ENCODE measurements at places on chromosomes 3 and 15.

GRCh38 chr3:16064642-16065414, 109.7 kb upstream of the GALNT15 start:
- DNase-seq = no peak

DNA sequence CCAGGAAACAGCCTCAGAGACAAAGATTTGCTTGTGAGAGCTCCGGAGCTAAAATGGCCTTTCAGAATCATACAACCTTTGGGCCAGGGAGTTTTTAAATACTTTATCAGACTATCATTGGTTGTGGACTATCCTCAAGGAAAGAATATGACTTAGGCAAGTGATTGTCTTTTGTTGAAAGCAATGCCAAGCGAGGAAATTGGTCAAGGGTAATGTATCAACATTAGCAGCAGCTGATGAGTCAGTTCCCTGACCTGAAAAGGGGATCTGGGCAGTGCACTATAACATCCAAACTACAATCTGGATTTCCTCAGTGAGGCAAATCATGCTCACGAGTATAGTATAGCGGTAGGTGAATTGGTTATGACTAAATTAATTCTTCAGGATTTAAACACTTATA, 303.6 kb downstream of the LSAMP start:
- no peak for DNase-seq

GRCh38 chr3:143120716-143121240, 1.2 kb downstream of the CHST2 start:
- DNase-seq = no peak

DNA sequence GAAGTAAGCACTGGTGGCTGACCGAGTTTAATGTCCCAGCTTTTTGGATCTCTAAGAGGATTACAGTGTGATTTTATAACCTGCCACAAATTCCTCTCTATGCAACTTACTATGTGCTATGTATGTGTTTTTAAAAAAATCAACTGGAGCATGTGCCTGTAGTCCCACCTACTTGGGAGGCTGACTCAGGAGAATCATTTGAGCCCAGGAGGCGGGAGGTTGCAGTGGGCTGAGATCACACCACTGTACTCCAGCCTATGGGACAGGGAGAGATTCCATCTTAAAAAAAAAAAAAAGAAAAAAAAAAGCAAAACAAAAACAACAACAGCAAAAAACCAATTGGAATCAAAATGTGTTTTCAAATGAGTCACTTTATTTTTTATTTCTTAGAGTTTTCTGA, 29.6 kb downstream of the DUT start:
- no peak for DNase-seq

DNA sequence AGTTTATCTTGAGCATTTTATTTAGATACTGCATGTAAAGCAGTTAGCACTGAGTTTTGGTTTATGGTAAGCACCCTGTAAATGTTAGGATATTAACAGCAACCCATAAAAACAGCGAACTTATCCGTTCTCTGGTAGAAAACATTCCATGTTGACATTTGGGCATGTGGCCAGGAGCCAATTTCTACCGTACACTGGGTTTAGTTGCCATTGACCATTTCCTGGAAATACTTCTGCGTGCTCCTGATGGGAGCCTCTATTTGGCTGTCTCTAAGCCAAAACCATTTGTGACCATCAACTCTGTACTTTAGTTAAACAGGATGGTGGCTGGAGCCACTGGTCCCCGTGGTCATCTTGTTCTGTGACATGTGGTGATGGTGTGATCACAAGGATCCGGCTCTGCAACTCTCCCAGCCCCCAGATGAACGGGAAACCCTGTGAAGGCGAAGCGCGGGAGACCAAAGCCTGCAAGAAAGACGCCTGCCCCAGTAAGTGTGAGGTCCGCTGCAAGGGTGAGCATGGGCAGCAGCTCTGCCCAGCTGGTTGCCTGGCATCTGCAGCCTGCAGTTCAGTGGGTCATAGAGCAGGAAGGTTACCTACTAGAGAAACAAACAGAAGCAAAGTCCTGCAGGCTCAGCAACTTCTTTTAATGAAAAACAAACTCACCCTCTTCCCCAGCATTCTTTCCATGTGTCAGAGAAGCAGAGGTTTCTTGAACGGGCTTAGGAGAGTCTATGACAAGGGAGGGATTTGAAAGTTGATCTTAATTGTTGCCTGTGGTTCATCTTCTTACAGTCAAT, 7.1 kb downstream of the THBS1 start:
- no peak for DNase-seq

DNA sequence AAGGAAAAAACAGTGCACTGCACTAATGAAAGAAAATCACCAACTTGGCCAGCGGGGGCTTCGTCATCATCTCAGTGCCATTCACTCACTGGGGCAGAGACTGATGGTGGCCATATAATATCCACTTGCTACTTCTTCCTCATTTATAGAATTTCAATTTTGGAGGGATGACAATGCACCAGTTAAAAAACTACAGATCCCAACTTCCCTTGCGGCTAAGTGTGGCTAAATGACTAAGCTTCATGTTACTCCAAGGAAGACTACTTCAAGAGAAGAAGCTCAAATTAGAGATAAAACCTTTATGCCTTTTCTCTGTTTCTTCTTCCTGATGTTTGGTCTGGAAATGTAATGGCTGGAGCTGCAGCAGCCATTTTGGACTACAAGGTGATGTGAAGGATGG, 38.8 kb downstream of the NGLY1 start:
- no peak for DNase-seq

- no peak for DNase-seq
Observed at GRCh38 chr3:44132061-44132460, 109.6 kb upstream of the TOPAZ1 start.

DNA sequence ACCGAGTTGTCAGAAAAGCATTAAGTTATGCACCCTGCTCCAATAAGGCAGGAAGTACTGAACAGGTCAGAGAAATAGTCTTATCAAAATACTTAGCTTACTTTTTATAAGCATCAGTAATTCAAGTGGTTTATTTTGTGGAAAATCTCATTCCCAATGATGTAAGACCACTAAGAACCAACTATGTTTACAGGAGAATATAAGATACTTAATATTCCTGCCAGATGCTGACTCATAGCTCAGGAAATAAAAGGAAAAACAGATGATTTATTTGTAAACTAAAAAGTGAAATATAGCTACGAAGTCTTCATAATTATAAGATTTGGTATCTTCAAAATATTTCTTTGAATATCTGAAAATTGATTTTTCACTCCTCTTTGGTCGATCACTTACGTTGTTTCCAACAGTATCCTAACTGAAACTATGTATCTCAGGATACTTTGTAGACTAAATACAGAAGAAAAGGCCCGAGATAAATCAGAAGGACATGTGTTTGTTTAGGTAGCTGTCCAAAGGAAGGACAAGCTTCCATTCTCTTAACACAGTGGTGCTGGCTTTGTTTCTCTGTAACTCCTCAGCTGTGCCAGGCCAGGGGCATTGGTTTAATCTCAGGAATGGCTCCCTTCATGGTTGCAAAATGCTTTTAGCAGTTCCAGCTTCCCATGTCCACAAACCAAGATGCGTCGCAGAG, 295.8 kb downstream of the GBE1 start:
- DNase-seq = no peak

GRCh38 chr15:90160781-90161727, 40.1 kb upstream of the SEMA4B start:
- no peak for DNase-seq

DNA sequence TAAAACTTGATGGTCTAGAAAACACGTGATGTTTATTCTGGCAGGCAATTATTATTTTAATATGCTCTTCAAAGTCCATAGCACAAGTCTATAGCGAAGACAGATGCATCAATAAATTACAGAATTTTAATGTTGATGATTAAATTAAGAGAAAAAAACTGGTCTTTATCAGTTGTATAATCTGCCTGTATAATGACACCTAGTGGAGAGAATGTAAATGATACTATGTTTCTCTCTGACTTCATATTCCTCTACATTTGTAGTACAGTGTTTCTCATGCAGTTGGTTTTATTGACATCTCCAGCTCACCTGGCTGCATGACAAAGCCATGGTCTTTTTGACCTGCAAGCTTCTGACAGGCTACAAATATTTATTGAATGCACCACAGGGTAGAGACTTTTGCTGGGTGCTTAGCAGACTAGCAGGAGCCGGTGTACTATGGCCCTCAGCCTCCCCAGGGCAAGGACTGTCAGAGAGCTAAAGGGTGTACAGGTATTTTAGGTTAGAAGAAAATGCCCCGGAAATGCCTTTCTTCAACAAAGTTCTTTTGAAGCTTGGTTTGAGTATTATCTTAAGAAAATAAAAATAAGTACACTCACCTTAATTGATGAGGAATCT, 289.9 kb downstream of the GAP43 start:
- DNase-seq = no peak

- DNase-seq = no peak
Observed at GRCh38 chr3:48425281-48425812, 4.5 kb downstream of the PLXNB1 start.

GRCh38 chr3:179100652-179101051, 29.0 kb upstream of the ZMAT3 start:
- DNase-seq = no peak

- no peak for DNase-seq
Observed at GRCh38 chr15:40921949-40922607, 7.1 kb upstream of the DLL4 start.

DNA sequence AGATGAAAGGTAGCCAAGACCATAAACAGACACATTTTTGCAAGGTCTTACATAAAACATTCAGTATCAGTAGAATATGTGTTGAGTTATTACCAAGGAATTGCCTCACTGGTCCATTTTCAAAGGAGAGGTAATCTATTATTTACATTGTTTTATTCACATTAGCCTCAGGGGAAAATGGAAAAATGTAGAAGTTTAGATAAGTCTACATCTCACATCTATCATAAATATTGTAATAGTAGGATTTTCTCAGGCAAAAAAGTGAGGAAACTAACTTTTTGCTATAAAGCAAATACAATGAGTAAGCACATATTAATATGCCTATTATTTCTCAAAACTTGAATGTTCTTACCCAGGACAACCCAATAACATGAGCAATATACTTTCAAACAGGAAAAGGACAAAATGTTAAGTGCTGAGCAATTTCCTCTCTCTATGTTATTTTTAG, 184.6 kb upstream of the AGTR1 start:
- no peak for DNase-seq

DNA sequence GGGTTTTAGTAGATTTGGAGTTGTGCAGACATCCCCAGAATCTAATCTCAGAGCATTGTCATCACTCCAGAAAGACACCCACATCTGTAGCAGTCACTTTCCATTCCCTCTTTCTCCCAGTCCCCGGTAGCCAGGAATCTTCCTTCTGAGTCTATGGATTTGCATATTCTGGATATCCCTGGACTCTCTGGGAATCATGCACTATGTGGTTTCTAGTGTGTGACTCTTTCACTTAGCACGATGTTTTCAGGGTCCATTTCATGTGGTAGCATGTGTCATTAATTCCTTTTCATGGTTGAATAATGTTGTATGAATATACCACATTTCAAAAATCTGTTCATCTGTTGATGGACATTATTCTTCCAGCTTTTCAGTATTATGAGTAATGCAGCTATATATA, 29.3 kb downstream of the FBLN2 start:
- DNase-seq = no peak

DNA sequence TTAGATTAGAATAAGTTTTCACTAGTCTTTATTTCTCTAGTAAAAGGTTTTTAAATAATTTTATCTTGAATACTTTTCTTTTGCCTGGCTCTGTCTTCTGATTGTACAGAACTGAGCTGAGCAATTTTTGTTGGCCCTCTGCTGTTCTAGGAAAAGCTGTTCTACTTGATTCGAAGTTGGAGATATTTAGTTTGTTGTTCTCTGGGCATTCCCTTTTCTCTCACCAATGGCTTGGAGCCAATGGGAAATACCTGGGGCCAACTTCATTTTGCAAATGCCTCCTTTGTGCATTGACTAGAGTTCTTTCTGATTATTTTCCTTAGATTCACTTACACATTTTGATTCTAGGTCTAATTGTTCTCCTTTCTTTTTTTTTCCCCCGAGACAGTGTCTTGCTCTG, 16.5 kb downstream of the ABHD5 start:
- DNase-seq = no peak

GRCh38 chr3:40417845-40418543, 31.0 kb downstream of the ENTPD3 start:
- no peak for DNase-seq

DNA sequence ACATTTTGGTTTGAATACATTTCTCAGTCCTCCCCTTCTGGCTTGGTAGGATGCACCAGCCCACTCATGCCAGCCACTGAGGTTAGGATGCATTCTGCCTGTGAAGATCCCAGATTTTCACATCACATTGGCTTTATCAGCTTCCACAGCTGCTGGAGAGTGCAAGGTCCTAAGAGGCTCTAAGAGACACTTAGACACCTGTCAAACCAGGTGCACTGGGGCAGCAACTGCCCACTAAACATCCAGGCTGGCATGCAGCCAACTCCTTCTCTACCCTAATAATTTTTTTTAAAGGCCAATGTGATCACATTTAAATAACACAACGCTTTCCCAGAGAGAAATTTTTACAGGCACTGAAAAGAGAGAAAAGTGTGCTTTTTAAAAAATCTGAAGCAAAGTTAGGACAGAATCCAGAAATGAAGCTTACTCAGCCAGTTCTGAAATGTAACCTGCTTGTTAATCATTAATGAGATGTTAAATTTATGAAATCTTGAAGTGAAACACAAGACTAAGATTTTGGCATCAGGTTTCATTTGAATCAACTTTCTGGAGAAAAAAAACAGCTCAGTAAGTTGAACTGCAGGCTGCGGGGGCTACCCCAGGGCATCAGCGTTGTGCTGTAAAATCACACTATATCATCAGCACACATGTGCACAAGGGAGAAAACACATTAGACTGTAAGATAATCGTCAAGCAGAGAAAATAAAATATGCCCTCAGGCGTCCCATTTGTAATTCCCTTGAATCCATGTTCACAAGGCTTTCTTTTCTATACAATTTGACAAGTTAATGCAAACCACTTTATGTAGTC, 312.9 kb downstream of the ZBBX start:
- DNase-seq = no peak

GRCh38 chr15:50341616-50342136, 13.3 kb downstream of the GABPB1 start:
- DNase-seq = no peak

- no peak for DNase-seq
Observed at GRCh38 chr3:46989146-46989810, 9.8 kb downstream of the NBEAL2 start.

DNA sequence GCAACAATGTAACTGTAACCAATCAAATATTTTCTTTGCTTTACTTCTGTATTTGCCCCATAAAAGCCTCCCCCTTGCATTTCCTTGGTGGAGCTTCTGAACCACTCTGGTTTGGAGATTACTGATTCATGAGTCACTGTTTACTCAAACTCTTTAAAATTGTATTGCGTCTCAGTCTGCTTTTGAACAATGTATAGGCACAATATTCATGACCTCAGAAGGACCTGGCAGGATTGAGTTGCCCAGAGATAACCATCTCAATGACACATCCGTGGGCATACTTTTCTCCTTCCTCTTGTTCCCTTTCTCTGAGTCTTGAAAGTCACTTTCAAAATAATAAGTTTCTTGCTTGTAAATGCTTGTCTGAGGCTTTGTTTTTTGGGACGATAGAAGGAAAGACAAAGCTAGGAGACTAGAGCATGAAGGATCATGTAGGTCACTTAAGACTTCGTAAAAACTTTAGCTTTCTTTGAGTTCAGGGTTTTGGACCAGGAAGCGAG, 57.1 kb upstream of the POU1F1 start:
- no peak for DNase-seq

Measured in stimulated activated CD4-positive, alpha-beta T cell treated with anti-CD3 and anti-CD28 coated beads, Interleukin-1b, Interleukin-23, amount 100 ng/mL, for 1 hour (primary cell).